ENCODE measurements at places on chromosomes 11 and 22. TPM values are rescaled to one million over a fixed set of nuclear protein-coding genes. Genes with fewer than 3 reads are reported as not detected.

Gene OR10G7
- total RNA-seq = not detected

Gene OR6A2
- not detected for total RNA-seq

Gene OR52E8
- not detected for total RNA-seq

Gene OR51B4
- total RNA-seq = not detected

Gene MMP11
- 0.17 TPM for total RNA-seq

Gene MRGPRE
- total RNA-seq = 0.17 TPM

Gene PLAAT5
- not detected for total RNA-seq

Gene DCDC1
- 0.18 TPM for total RNA-seq

Gene MMP12
- total RNA-seq = not detected

Gene TRIM48
- not detected for total RNA-seq

Gene PTPRCAP
- total RNA-seq = 0.33 TPM

Gene WNT7B
- 135 TPM for total RNA-seq

Gene PHF21B
- 1.1 TPM for total RNA-seq

Gene ABCC8
- 1.6 TPM for total RNA-seq

Gene ACR
- not detected for total RNA-seq

Gene TCN1
- total RNA-seq = 0.50 TPM

Gene SLC22A8
- total RNA-seq = not detected

Gene GRK3
- 3.1 TPM for total RNA-seq

Gene RASSF10
- 7.6 TPM for total RNA-seq

Gene SLC1A2
- total RNA-seq = 0.35 TPM

Gene OLFML1
- 0.18 TPM for total RNA-seq

Gene SPDYC
- total RNA-seq = not detected

Gene LDLRAD3
- total RNA-seq = 22.2 TPM

Gene PHOX2A
- not detected for total RNA-seq

Gene CD151
- 723 TPM for total RNA-seq
